ENCODE measurements at places on chromosomes 1 and 21.

DNA sequence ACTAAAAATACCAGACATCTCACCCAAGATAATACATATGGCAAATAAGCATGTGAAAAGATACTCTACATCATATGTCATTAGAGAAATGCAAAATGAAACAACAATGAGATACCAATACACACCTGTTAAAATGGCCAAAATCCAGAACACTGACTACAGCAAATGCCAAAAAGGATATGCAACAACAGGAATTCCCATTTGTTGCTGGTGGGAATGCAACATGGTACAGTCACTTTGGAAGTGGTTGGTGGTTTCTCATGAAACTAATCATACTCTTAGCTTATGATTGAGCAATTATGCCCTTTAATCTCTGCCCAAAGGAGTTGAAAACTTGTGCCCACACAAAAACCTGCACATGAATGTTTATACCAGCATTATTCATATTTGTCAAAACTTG lies 6.4 kb upstream of the RGS2 start:
- no peak for DNase-seq

GRCh38 chr21:28938726-28939125 lies 54.0 kb downstream of the LTN1 start:
- DNase-seq = no peak

- DNase-seq = no peak
Observed at GRCh38 chr21:38439426-38439825, 58.9 kb downstream of the ERG start.

GRCh38 chr1:65577278-65577677 lies 156.8 kb downstream of the LEPR start:
- no peak for DNase-seq

GRCh38 chr1:94160811-94161210 lies 39.9 kb upstream of the ABCA4 start:
- DNase-seq = no peak

Measured in activated CD4-positive, CD25-positive, alpha-beta regulatory T cell treated with anti-CD3 and anti-CD28 coated beads, Interleukin-2, amount 50 U/mL, for 72 hours (primary cell).